Panc1 (cell line): ENCODE measurements at places on chromosomes 13 and 19. TPM values are rescaled to one million over a fixed set of nuclear protein-coding genes. Genes with fewer than 3 reads are reported as not detected.

PLIN5 gene
- 0.64 TPM for total RNA-seq

MCF2L gene
- 0.57 TPM for total RNA-seq

- DNase-seq = no peak
Observed at GRCh38 chr13:45119469-45119990, 780 bp upstream of the GTF2F2 start.

SPTBN4 gene
- total RNA-seq = 1.2 TPM

DNA sequence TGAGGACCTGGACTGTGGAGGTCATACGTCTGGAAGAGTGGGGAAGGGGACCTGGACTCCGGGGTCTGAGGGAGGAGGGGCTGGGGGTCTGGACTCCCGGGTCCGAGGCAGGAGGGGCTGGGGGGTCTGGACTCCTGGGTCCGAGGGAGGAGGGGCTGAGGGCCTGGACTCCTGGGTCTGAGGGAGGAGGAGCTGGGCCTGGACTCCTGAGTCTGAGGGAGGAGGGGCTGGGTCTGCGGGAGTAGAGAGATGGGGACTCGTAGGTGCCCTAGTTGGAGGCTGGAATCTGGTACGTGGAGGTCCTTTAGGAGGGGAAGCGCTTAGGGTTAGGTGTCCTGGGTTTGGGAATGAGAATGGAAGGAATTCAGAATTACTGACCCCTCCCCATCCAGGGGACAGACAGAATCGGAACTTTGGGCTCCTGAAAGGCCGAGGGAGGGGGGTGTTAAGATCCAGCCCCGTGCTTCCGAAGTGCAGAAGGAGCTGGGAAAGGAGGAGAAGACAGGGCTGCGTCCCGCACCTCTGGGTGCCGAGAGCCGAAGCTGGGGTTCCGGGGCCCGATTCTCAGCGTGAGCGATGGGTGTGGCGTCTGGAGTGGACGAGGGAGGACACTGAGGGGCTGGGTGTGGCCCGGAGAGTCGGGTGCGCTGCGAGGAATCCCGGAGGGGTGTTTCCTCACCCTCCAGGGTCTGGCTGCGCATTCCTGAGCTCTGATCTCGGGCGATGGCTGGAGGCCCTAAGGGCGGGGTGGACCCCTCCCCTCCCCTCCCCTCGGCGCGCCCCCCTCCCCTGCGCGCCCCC is 608 bp downstream of the MYADM start:
- no peak for DNase-seq

WDR87 gene
- total RNA-seq = not detected

DNA sequence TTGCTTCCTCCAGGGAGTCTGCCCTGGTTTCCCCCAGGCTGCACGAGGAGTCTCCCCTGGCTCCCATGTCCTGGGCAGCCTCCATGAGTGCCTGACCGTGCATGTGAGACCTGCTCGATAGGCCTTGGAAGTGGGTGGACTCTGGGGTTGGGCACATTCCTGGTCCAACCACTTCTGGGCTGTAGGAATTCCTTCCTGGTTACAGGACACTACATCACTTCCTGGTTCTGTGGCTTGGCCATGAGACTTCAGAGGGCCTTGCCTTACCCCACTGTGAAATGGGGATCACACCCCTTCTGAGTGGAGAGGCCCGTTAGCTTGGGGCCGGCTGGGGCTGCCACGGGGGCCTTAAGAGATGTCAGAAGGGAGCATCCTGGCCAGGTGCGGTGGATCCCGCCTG is 4.0 kb upstream of the ZNF628 start:
- DNase-seq = no peak

GRCh38 chr13:54016542-54016941 is 987.9 kb downstream of the OLFM4 start:
- no peak for DNase-seq

- no peak for DNase-seq
Observed at GRCh38 chr13:47036294-47037008, 139.6 kb upstream of the HTR2A start.

DNA sequence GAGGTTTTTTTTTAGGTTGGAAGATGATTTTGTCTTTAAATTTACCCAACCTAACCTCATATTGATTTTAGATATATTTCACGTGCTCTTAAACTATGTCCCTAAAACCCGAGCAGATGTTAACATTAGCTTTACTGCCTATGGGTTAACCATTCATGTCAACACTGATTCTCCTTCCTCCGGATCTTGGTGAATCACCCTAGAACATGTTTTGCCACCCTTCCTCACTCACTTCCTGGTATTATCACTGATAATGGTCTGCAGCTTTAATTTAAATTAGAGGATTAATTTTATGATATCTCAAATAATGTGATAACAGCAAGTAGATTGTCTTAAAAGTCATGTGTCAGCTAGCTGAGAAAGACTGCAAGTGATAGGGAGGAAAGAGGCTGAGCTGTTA is 31.9 kb downstream of the HTR2A start:
- DNase-seq = no peak

DNA sequence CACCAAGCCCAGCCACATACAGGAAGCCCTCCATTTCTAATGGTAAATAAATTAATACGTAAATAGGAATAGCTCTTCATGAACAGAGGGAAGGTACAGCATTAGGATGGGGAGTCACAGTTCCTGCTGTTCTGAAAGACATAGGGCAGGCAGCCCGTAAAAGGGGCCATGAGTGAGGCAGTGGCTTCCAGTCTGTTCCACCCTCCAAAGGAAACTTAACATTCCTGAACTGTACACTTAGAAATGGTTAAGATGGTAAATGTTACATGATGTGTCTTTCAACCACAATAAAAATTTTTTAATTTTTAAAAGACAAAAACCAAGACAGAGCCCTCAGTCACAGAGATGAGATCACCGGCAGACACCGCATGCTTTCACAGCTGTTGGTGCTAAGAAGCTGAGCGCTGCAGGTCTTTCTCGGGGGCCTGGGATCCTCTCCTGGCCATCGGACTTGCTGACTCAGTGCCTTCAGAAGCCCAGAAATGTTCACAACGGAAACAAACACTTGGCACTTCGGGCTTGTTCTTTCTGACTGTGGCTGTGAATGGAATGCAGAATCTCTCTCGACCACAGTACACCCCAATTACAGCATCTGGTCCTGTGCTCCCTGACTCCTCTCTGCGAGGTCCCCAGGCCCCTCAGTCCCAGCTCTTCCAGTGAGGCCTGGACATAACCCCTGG is 36.4 kb downstream of the EPS15L1 start:
- DNase-seq = no peak

COX6B2 gene
- 5.6 TPM for total RNA-seq

GRCh38 chr19:12092065-12092867 is 27.7 kb downstream of the ZNF844 start:
- DNase-seq = peak; percentile 24

SMAD9 gene
- total RNA-seq = 2.4 TPM

DNA sequence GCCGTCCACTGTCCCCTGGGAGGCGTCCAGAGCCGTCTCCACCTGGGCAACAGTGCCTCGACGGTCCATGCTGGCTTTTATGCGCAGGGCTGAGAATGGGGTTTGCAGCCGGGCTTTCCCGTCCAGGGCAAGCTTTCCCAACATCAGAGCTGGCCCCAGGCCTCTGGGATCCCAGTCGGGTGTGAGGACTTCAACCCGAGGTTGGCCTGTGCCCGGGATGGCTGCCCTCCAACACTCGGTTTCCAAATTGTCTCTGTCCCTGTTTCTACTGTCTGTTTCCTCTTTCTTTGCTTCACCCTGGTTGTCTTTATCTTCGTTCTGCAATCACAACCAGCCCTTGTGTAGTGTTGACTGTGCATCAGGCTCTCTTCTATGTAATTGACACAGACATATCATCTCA is at the start of gene IFNL4:
Gene IFNL4, minus strand, starts transcription at position 51 of the 400 bp plus-strand sequence.
- DNase-seq = no peak

ZNF333 gene
- 9.2 TPM for total RNA-seq

C19orf73 gene
- 1.4 TPM for total RNA-seq

PTPRS gene
- 85.4 TPM for total RNA-seq

ZNF415 gene
- total RNA-seq = not detected

DNA sequence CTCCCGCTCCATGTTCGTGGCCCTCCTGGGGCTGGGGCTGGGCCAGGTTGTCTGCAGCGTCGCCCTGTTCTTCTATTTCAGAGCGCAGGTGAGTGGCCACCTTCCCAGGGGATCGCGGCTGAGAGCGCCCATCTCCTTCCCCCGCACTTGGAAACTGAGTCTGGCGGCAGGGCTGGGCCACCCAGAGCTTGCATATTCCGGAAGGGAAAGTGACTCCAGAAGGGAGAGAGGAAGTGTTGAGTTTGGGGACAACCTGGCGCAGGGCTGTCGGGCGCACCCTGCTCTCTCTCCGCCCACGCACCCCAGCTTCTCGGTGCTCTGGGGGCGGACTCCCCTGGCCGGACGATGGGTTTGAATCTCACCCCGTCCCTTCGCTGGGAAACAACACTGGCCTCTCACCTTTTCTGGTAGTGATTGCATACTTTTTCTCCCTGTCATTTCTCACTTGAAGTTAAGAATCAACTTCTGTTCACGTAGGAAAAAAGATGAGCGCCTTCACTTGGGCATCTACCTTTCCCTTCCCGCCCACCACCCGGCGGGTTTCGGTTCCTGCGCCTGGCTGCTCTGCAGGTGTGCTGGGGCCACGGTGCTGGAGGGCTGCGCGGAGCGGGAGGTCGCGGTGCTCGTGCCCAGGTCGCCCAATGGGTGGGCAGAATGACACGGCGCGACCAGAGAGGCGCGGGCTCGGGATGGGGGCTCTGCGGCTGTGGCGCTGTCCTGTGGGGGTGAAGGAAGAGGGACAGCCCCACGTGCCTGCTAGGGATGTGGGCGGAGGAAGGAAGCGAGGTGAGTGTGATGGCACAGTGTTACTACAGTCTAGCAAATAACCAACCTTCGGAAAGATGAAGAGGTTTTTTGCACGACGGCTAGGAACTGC is 721 bp downstream of the TNFSF11 start:
- no peak for DNase-seq

DNA sequence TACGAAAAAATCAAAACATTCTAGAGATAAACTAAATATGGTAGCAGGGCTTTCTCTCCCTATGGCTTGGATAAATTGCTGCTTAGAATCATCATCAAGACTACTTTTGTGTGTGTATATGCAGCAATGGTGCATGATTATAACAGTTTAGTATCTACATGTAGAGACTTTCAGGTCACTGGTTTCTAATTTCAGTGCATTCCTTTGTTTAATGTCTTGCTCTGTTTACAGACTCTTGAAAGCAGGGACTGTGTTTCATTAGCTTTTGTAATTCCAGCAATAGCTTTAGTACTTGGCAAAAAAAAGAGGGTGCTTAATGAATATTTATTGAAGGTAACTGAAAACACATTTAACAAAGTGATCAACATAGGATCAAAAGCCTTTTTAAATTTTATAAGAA is 420.7 kb downstream of the PCDH9 start:
- DNase-seq = no peak

DNA sequence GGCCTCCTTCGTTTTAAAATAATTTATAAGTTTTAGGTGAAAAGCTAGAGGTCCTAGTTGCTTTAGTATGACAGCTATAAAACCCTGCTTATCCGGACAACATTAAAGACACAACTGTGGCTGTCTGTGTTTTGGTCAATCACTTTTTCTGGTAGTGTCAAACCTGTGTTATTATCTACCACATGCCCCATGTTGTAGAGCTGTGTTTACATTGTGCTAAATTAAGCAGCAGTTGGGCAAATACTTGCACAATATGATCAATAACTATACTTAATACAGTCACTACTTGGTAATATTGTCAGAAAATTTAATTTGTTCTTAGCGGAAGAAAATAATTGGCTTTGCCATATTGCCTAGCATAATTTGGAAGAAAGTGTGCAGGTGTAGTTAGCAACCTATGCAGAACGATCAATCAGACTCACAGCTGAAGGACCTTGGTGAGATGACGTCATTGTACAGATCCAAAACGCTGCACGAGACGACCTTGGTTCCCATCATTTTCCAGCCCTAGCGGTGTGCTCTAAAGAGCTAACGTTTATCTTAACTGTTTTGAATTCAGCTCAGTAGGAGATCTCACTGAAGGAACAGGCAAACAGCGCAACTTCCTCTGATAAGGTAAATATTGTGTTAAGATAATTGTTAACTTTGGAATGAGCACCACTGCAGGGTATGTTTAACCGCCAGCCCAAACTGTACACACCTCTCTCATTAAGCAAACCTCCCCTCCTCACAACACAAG is 476.6 kb downstream of the IRS2 start:
- DNase-seq = no peak

DNA sequence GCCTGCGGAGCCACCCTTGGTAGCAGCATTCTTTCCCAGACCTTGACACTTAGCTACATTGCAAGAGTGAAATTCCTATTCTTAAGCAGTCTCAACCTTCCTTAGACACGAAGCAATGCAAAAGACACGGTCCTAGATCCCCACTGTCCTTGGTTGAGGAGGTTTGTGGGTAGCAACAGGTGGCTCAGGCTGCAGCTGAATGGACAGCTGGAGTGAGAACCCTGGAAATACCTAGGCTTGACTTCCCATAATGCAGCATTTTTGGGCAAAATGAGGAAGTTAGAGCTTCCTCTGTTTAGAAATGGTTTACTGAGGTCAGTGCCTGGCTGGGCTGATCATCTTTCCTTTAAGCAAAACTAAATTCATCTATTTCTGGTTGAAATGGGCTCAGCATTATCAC is 296.6 kb downstream of the RFC3 start:
- no peak for DNase-seq

GRCh38 chr13:91546900-91547299 is 148.5 kb downstream of the GPC5 start:
- no peak for DNase-seq

DNA sequence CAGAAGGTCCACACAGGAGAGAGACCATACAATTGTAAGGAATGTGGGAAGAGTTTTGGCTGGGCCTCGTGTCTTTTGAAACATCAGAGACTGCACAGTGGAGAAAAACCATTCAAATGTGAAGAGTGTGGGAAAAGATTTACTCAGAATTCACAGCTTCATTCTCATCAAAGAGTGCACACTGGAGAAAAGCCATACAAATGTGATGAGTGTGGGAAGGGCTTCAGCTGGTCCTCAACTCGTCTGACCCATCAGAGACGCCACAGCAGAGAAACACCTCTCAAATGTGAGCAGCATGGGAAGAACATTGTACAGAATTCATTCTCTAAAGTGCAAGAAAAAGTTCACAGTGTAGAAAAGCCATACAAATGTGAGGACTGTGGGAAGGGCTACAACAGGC is 5.4 kb upstream of the ZNF225 start:
- DNase-seq = no peak

DNA sequence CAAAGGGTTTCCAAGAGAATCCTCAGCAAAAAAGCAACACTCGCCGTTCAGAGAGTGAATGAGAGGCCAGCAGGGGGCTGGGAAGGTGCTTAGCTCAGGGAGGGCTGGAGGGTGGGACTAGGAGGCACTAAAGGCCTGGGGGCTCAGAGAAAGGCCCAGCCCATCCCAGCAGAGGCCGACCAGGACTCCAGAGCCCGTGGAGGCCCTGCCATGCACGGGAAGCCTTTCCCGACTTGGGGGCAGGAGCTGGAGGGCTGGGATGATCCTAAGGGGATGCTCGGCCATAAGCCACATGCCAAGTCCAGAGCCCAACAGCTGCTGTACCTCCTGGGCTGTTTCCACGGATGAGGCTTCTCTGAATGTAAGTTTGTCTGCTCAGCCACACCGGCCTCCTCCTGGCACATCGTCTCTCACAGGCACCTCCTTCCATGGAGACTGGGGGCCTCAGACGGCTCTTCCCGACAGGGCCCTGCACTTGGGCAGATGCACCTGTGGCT is 19.5 kb downstream of the RASA3 start:
- DNase-seq = no peak

ZMYM5 gene
- total RNA-seq = 11.8 TPM

GNG8 gene
- not detected for total RNA-seq
